Hypothalamus (tissue), 51 donors: ENCODE measurements at places on chromosomes 5 and 9.

GRCh38 chr9:119101048-119101447, 268.2 kb downstream of the BRINP1 start:
- no peak for DNase-seq

DNA sequence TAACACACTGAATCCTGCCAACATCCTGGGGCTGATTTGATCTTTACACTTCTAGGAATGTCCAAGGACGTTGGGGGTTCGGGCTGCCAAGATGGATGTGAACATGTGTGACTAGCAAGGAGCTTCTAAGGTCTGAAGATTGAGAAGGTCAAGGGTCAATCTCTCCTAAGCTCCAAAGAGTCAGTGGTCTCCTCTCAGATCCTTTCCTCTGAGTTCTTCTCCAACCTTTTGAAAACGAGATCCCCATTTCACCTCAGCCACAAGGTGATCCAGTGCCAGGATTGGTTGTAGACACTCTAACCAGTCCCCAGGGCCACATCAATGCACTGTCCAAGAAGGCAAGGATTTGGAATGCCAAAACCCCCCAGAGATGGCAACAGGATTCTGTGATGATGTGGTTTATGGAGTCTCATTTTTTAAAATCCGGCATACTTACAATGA, 266.8 kb downstream of the NDUFS4 start:
- no peak for DNase-seq

DNA sequence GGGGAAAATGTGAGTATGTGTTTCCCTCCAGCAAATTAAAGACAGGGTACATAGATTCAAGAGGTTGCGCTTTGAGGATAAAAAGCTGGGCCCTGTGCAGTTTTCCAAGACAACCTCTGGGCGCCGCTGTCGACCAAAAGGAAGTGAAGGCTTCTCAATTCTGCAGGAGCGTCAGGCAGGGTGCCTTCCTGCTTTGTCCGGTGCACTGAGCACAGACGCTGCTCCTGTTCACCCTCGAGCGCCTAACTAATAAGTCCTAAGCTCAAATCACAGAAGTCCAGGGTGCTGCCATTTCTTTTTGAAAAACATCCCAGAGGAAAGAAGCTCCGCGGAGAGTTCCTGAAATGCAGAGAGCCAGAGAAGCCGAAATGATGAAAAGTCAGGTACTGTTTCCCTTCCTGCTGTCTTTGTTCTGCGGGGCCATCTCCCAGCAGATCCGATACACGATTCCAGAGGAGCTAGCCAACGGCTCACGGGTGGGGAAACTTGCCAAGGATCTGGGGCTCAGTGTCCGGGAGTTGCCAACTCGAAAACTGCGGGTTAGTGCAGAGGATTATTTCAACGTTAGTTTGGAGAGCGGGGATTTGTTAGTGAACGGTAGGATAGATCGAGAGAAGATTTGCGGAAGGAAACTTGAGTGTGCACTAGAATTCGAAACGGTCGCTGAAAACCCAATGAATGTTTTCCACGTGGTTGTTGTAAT, at the start of gene PCDHGB1:
PCDHGB1 (plus strand) TSS at position 183 of the 703 bp plus-strand sequence; CDS start at position 345, 162 bp downstream.
- no peak for DNase-seq

DNA sequence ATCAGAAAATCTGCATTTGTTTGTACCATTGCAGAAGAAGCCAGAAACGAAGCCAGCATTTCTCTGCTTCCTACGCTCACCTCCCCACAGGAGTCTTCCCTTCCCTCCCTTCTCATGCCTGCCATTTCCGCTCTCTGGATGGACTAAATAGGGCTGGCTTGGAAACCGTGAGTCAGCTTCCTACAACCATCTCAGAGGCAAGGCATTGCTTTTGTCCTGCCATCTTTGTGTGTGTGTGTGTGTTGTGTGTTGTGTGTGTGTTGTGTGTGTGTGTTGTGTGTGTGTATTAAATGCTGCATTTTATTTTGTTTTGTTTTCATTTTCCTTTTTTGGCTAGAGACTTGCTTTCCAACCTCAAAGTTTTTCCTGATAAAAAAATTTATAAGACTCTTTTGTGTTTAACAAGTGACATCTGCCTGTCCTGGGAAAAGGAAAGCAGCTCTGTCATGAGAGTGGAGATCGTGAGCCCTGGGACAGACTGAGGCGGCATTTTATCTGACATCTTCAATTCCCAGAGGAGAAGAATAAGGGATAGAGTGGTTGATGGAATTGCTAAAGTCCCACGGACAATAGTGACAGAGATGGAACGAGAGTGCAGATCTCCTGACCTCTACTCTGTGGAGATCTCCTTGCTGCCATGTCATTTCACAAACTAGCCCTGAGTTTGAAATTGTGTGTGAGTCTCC, 7.5 kb upstream of the EGFLAM start:
- no peak for DNase-seq

DNA sequence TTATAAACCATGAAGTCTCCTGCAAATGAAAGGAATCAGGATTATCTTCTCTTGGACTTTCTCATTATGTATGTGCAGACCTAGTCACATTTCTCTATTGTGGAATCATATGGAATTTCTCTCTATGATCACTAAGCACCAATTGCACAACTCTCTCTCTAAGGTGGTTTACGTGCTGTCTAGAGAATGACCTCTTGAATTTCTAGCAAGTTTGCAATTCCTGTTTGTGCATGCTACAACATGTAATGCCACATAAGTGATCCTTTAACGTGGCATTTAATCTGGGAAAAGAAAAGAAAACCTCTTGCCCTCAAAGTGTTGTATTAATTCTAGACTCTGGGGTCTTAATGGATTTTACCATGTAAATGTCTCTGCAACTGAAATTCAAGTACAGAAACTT, 5.0 kb upstream of the PPP2R2B start:
- DNase-seq = no peak
